ENCODE measurements at places on chromosomes 13 and 19.

DNA sequence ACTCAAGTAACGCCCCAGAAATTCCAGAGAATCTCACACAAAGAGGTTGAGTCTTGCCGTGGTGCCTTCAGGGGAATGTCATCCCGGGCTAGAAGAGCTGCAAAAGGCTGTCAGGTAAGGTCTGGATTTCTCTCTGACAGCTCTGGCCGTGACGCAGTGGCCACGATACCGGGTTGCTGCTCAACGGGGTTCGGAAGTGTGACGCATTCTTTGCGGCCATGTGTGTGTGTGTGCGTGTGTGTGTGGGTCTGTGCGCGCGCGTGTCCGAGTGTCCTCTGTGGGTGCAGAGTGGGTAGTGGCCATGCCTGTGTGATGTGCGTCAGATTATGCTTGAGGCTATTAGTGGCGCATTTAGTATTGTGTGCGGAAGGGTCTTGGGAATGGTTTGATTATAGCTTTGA lies 306 bp downstream of the ZNF540 start:
- peak; percentile 63 for DNase-seq

DNA sequence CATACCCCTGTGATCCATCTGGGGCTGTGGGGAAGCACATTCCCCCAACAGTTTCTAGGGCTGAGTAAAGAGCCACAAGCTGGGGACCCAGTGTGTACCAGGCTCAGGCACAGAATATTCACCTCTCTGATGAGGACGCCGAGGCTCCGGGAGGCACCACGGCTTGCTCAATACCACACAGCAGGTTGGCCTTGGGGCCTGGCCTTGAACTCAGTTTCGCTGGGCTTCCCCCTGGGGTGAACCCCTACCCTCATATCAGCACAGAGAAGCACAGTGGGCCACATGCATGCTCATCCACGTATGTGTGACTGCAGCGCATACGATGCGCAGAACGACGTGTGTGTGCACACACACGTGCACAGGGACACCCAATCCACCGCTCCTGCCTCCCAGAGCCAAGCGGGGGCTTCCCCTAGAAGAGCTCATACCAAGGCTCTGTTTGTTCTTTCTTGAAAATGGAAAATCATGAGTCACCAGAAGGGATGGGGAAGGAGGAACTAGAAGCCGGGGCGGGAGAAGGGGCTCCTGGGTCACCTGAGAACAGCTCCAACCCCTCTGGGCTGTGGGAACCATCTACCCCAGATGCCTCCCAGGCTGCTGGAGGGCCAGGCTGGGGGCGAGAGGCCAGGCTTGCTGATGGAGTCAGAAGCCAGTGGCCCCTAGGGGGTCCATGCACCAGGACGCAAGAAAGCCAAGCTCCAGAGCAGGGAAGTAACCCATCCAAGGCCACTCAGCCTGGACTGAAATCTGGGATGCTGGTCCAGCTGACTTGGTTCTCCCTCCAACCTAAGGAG lies 4.9 kb upstream of the PDE4C start:
- DNase-seq, result no peak

DNA sequence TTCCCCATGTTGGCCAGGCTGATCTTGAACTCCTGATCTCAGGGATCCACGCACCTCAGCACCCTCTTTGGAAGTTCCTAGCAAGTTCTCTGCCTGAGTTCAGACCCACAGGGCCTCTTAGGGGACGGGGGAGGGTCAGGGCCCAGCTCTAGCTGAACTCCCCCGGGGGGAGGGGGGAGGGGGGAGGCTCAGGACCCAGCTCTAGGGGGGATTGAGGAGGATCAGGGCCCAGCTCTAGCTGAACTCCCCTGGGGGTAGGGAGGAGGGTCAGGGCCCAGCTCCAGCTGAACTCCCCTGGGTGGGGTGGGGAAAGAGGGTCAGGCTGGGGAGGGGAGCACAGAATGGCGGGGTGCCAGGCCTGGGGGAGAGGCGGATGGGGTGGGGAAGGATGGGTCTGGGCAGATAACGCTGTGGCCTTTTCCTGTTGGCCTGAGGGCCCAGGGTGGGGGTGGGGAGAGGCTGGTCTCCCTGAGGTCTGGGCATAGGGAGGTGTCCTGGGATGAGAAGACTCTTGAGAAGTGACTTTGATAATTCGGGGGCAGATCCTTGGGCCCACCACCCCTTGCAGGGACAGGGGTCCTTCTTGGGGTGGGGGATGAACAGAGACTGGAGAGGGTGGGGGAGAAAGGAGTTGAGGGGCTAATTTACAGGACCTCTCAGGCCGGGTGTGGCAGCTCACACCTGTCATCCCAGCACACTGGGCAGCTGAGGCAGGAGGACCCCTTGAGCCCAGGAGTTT lies 5.5 kb upstream of the PTBP1 start:
- no peak for DNase-seq

GRCh38 chr19:1567116-1567847 lies 843 bp downstream of the MEX3D start:
- peak; percentile 16 for DNase-seq

GRCh38 chr13:110879482-110879881 lies 35.4 kb downstream of the ANKRD10 start:
- DNase-seq, result no peak

- DNase-seq, result no peak
Measured at GRCh38 chr19:37362733-37363132, 8.2 kb upstream of the ZNF527 start.

DNA sequence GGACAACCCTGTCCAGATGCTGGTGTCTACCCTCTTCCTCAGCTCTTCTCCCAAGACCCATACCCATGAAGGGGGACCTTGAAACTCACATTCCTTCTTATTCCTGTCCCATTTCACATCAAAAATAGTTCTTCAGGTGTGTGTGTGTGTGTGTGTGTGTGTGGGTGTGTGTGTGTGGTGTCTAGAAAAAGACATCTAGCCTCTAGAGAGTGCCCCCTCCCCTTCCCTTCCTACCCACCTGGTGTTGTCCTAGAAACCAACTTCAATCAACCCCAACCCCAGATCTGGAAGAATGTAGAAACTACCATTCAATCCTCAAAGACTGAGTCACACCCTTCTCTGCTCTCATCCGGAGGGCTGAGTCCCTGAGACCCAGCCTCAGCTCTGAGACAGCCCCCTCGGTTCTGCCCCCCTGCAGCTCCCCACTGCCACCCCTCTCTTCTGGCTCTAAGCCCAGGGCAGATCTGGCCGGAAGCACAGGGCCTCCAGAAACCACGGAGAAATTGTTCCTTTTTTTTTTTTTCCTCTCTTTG lies 3.5 kb downstream of the KCNN4 start:
- peak; percentile 70 for DNase-seq

DNA sequence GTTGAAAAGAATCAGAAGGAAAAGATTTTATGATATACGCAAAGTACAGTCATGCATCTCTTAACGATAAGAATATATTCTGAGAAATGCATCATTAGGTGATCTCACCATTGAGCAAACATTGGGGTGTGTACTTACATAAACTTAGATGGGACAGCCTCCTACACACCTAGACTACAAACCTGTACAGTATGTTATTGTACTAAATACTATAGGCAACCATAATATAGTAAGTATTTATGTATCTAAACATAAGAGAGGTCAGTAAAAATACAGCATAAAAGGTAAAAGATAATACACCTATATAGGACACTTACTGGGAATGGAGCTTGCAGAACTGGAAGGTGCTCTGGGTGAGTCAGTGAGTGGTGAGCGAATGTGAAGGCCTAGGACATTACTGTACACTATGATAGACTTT lies 254.6 kb downstream of the SPRY2 start:
- no peak for DNase-seq

- DNase-seq, result no peak
Measured at GRCh38 chr13:32473650-32474049, 45.7 kb upstream of the N4BP2L1 start.

DNA sequence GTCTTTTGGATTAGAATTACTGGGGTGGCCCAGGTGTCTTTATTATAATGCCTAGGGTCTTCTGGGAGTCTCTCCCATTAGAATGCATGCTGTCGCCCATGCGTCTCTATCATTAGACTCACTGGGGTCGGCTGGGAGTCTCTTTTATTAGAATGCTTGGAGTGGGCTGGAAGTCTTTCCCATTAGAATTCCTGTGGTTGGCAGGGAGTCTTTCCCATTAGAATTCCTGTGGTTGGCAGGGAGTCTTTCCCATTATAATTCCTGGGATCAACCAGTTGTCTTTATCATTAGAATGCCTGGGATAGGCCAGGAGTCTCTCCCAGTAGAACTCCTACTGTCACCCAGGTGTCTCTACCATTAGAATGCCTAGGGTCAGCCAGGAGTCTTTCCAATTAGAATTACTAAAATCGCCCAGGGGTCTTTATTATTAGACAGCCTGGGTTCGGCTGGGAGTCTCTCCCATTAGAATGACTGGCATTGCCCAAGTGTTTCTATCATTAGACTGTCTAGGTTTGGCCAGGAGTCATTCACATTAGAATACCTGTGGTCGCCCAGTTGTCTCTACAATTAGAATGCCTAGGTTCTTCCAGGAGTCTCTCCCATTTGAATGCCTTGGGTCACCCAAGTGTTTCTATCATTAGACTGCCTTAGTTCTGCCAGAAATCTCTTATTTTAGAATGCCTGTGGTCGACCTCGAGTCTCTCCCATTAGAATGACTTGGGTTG lies 1558.5 kb downstream of the UQCRFS1 start:
- no peak for DNase-seq

Measured in CD4-positive, alpha-beta T cell treated with Interleukin-17A for 4 hours (primary cell).